ENCODE measurements at places on chromosomes 12 and 14.
A peak's percentile ranks its signal among the peaks of the same experiment; 100 is the strongest.

DNA sequence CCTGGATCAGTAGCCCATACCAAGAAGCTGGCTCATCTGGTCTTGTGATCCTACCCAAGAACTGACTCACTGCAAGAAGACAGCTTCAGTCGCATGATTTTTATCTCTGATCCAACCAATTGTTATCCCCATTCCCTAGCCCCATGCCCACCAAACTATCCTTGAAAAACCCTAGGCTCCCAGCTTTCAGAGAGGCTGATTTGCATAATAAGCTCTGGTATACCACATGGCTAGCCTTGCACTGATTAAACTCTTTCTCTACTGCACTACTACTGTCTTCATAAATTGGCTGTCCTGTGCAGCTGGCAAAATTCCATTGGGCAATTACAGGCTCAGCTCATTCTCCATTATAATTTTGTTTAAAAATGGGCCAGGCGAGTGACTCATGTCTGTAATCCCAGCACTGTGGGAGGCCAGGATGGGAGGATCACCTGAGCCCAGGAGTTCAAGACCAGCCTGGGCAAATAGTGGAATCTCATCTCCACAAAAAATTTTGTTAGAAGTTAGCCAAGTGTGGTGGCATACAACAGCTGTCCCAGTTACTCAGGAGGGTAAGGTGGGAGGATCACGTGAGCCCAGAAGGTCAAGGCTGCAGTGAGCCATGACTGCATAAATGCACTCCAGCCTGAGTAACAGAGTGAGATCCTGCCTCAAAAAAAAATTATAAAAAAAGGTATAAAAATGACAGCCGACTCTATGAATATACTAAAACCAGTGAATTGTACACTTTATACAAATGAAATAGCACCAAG, 76.7 kb upstream of the EIF5 start:
- H3K4me3 ChIP-seq = no peak overlapping the region
- peaks cover 6% of the 10 kb centered on the region for H3K4me1 ChIP-seq
- no peaks in the 10 kb centered on the region for H3K36me3 ChIP-seq

- no peak overlapping the region for H3K4me3 ChIP-seq
- no peak overlapping the region for H3K27ac ChIP-seq
- H3K27me3 ChIP-seq = no peaks in the 10 kb centered on the region
- no peak for DNase-seq
Observed at GRCh38 chr12:79373896-79374499, 316.8 kb downstream of the PAWR start.

GRCh38 chr12:104122298-104122697, 15.7 kb downstream of the NFYB start:
- no peaks in the 10 kb centered on the region for H3K27me3 ChIP-seq
- DNase-seq = no peak
- no peak overlapping the region for H3K27ac ChIP-seq
- peaks cover 60% of the 10 kb centered on the region for H3K36me3 ChIP-seq
- H3K4me3 ChIP-seq = no peak overlapping the region
- no peaks in the 10 kb centered on the region for H3K4me1 ChIP-seq

DNA sequence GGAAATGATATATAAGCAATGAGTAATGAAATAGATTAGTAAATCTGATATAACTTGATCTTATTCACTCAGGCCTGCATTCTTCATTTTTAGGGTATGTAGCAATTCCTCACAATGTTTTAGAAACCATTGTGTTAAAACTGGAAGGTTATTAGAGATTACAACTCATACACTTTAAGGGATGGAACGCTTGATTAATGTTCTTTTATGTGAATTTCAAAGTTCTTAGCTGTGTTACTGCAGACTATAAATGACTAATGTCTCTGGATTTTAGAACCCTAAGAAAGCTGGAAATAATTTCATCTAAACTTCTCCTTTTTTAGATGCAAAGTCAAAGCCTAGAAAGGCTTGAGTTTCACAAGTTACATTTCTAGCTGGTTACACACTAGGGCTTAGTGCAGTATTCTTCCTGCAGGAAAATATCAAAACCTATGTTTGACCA, 148.2 kb upstream of the CLEC14A start:
- no peak overlapping the region for H3K4me3 ChIP-seq
- no peak for DNase-seq
- H3K27ac ChIP-seq = no peak overlapping the region
- H3K27me3 ChIP-seq = peaks cover 7% of the 10 kb centered on the region
- H3K4me1 ChIP-seq = no peaks in the 10 kb centered on the region

GRCh38 chr12:56922031-56922430, 12.2 kb downstream of the SDR9C7 start:
- no peaks in the 10 kb centered on the region for H3K4me1 ChIP-seq
- peaks cover 41% of the 10 kb centered on the region for H3K27me3 ChIP-seq
- H3K36me3 ChIP-seq = no peaks in the 10 kb centered on the region

- H3K27ac ChIP-seq = peak overlapping the region; percentile 88
- H3K36me3 ChIP-seq = peaks cover 2% of the 10 kb centered on the region
- peak overlapping the region; percentile 77 for H3K4me3 ChIP-seq
Observed at GRCh38 chr14:65926504-65926903, 514.0 kb downstream of the FUT8 start.

GRCh38 chr12:109580684-109581333, 7.2 kb downstream of the MVK start:
- no peaks in the 10 kb centered on the region for H3K4me1 ChIP-seq
- no peak for DNase-seq
- no peak overlapping the region for H3K27ac ChIP-seq
- peaks cover 16% of the 10 kb centered on the region for H3K36me3 ChIP-seq
- H3K27me3 ChIP-seq = no peaks in the 10 kb centered on the region

DNA sequence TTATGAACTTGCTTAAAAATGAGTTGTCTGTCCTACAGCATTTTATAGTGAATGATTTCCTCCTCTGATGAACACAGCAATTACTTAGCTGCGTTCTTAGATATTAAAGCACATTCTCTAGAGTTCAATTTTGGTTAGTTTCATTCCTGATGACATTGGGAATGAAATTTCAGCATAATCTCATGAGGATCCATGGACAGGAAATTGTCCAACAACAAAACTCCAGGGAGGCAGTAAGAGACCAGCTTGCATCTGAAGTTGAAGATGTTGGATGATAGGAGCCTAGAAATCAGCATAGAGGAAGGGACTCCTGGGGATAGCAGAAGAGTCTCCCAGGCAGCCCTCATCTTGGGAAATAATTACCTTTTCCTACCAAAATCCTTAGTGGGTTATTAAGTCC, 128.7 kb upstream of the RAP1B start:
- H3K27ac ChIP-seq = peak overlapping the region; percentile 85
- H3K4me3 ChIP-seq = peak overlapping the region; percentile 43
- DNase-seq = no peak

GRCh38 chr14:68682166-68683103, 110.4 kb downstream of the ZFP36L1 start:
- peaks cover 50% of the 10 kb centered on the region for H3K4me1 ChIP-seq
- H3K36me3 ChIP-seq = peaks cover 10% of the 10 kb centered on the region
- no peak for DNase-seq
- H3K27me3 ChIP-seq = no peaks in the 10 kb centered on the region

DNA sequence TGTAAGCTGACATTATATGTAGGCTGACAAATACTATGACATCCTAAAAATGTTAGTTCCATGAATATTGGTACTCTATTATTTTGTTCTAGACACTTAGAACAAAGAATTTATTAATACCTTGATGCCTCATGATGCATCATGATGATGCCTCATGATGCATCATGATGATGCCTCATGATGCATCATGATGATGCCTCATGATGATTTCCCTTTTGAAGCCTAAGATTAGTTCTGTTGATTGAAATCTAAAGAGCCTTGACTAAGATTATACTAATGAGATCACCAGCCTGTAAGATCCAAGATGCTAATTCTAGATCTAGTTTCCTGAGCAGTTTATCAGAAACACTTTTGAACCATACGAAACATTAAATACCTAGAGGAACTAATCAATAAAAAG, 4.6 kb upstream of the CEP128 start:
- peaks cover 16% of the 10 kb centered on the region for H3K4me1 ChIP-seq
- no peaks in the 10 kb centered on the region for H3K27me3 ChIP-seq
- no peak overlapping the region for H3K27ac ChIP-seq

- no peak for DNase-seq
- peaks cover 3% of the 10 kb centered on the region for H3K36me3 ChIP-seq
- no peak overlapping the region for H3K4me3 ChIP-seq
- H3K4me1 ChIP-seq = no peaks in the 10 kb centered on the region
Observed at GRCh38 chr14:77206261-77206824, 24.7 kb downstream of the TMEM63C start.

GRCh38 chr12:13183620-13184019, 12.9 kb upstream of the EMP1 start:
- H3K27ac ChIP-seq = no peak overlapping the region
- peaks cover 75% of the 10 kb centered on the region for H3K27me3 ChIP-seq
- H3K36me3 ChIP-seq = peaks cover 5% of the 10 kb centered on the region
- no peak overlapping the region for H3K4me3 ChIP-seq
- peaks cover 12% of the 10 kb centered on the region for H3K4me1 ChIP-seq

GRCh38 chr12:87772401-87772800, 256.8 kb downstream of the C12orf50 start:
- DNase-seq = no peak
- no peaks in the 10 kb centered on the region for H3K4me1 ChIP-seq
- no peaks in the 10 kb centered on the region for H3K27me3 ChIP-seq

GRCh38 chr14:48333221-48333920, 658.0 kb upstream of the MDGA2 start:
- no peaks in the 10 kb centered on the region for H3K27me3 ChIP-seq
- H3K4me1 ChIP-seq = no peaks in the 10 kb centered on the region
- H3K36me3 ChIP-seq = no peaks in the 10 kb centered on the region

DNA sequence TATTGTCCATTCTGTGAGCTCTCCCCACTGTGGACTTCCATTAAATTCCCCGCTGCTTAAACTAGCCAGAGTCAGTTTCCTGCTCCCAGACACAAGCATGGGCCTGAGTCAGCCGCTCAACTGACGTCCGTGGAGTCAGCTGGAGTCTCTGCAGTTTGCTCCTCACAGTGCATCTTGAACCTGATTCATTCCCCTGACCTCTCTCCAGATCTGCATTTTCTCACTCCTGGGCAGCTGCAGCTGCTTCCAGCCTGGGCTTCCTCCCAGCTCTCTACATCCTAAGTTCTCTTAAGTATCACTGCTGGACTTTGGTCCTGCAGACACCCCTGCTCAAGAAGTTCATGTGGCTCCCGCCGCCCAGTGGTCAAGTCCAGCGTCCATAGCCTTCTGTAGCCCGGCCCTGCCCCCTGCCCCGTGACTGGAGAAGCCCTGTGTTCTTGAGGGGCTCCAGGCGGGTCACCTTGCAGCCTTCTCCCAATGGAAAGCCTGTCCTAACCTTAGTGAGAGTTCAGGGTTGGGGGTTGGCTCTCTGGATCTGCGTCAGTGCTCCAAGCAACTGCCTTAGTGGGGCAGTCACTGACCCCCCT, 20.0 kb downstream of the NFKBIA start:
- H3K4me3 ChIP-seq = no peak overlapping the region
- H3K27ac ChIP-seq = peak overlapping the region; percentile 52
- H3K27me3 ChIP-seq = no peaks in the 10 kb centered on the region
- H3K4me1 ChIP-seq = no peaks in the 10 kb centered on the region
- no peaks in the 10 kb centered on the region for H3K36me3 ChIP-seq

- no peak overlapping the region for H3K4me3 ChIP-seq
- peaks cover 20% of the 10 kb centered on the region for H3K36me3 ChIP-seq
Observed at GRCh38 chr14:102875652-102876051, 46.8 kb upstream of the AMN start.

GRCh38 chr14:101354726-101355125, 206.6 kb upstream of the DIO3 start:
- no peak overlapping the region for H3K27ac ChIP-seq
- peaks cover 56% of the 10 kb centered on the region for H3K27me3 ChIP-seq
- H3K4me3 ChIP-seq = no peak overlapping the region

DNA sequence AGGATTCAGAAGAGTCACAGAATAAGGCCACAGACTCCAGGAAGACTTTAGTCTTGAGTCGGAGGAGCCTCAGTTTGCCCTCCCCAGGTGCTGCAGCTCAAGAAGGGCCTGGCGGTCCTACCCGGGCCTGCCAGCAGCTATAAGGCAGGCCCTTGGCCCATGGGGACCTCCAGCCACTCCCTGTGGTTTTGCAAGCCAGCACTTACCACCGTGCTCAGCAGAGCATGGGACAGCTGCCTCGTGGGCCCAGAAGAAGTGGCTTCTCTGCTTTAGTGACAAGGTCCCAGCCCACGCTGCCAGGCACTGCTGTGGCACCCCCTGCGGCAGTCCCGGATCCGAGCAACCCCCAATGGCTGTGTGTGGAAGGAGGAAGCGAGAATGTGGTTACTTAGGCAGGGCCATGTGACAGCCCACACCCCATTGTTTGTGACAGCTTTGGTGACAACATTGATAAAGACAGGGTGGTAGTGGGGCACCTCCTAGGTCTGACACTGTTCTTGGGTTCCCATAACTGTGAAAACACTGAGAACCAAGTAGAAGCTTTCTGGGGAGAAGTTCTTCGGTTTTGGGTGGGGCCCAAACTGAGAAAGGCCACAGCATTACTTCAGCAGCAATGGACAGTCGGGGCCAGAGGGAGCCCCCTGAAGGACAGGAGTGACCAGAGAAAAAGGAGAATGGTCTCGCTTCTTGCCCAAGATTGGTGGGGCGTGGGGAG, at the start of gene SELPLG:
Gene SELPLG (minus strand): TSS at position 361 of the 715 bp plus-strand sequence. CDS start 9,587 bp downstream, outside the sequence.
- peaks cover 54% of the 10 kb centered on the region for H3K4me1 ChIP-seq
- no peaks in the 10 kb centered on the region for H3K27me3 ChIP-seq
- H3K27ac ChIP-seq = peak within 1 kb of the TSS; percentile 99
- peak within 1 kb of the TSS; percentile 90 for H3K4me3 ChIP-seq
- peak; percentile 93 for DNase-seq

- peak overlapping the region; percentile 83 for H3K4me3 ChIP-seq
- H3K36me3 ChIP-seq = peaks cover 19% of the 10 kb centered on the region
- no peaks in the 10 kb centered on the region for H3K27me3 ChIP-seq
- peak overlapping the region; percentile 74 for H3K27ac ChIP-seq
- peaks cover 70% of the 10 kb centered on the region for H3K4me1 ChIP-seq
- no peak for DNase-seq
Observed at GRCh38 chr12:57842342-57843294, 3.9 kb downstream of the CTDSP2 start.

DNA sequence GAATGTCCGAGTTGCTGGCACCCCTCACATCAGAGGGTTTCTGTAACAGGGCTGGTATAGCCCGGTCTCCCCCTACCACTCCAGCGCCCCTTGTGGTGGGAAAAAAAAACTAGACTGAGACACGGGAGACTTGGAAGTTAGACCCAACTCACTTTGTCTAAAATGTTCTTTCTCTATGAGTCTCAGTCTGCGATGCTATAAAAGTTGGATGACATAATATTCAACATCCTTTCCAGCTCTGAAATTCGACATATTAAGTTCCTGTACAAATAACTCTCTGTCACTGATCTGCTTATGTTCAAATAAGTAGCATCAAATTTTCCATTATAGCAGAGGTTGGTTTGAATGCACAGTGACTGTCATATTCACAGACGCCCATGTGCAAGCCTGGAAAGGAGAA, 25.7 kb upstream of the TC2N start:
- H3K27me3 ChIP-seq = no peaks in the 10 kb centered on the region
- no peak overlapping the region for H3K27ac ChIP-seq
- DNase-seq = no peak
- H3K36me3 ChIP-seq = peaks cover 3% of the 10 kb centered on the region
- no peak overlapping the region for H3K4me3 ChIP-seq
- H3K4me1 ChIP-seq = peaks cover 63% of the 10 kb centered on the region

DNA sequence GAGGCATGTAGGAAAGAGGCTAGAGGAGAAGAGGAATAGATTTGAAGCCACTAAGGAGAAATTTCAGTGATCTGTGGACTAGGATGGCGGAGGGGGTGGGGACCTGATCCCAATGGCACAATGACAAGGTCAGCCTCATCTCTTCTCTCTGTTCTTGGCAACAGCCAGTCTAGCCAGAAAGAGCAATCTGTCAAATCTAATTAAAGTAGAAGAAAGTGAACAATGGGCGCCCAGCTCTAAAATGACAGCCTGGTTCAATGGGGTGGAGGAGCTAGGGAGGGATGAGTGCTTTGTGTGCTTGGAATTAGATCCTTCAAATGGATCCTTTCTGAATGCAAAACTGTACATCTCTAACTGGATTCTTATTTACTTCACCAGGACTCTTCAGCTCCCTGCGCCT, 37.2 kb upstream of the TUBA1C start:
- no peak for DNase-seq
- no peaks in the 10 kb centered on the region for H3K36me3 ChIP-seq
- H3K4me1 ChIP-seq = peaks cover 1% of the 10 kb centered on the region
- H3K27ac ChIP-seq = no peak overlapping the region
- no peak overlapping the region for H3K4me3 ChIP-seq

Data from central memory CD8-positive, alpha-beta T cell (primary cell).